ENCODE measurements at places on chromosomes 16 and 17.

- no peak for DNase-seq
Measured at GRCh38 chr16:79093554-79093967, 507.0 kb downstream of the MAF start.

DNA sequence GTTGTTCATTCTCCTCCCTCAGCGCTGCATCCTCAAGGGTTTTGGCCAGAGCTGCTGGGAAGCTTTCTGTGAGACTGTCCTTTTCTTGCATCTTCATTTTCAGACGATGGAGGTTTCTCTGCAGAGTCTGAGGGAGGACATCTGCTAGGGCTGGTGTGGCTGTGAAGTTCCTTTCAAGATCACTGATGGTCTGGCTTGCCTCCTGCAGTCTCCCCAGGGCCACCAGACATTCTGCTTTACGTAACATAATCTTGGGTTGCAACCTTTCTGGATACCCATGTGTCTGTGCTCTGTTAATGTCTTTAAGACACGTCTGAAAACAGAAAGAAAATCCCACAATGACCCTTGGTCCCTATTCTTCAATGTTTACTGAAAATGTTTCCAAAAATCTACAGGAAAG lies 29.0 kb downstream of the SMYD4 start:
- no peak for DNase-seq

DNA sequence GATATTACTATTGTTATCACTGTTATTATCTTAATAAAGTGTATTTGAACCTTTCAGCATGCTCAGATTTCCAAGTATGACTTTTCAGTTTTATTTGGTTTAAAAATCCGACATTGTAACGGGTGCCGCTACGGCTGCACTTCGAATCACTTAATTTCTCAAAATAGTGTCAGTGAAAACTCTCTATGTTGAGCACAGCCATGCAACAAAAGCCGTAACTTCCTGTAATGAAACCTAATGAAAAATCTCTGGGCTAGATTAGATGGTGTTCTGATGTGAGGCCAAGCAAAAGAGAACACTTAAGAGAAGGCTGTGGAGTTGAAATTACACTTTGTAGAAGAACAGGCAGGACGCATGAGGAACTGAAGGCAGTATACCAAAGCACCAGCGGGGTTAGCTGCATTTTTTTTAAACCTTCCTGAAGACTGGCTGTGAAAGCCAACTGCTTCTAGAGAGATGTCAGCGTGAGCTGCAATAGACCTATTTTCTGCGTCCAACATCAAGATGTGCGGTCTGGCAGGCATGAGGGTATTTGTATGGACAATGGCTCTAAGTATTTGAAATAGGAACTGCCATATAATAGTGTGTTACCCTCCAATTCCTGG lies 1545.0 kb upstream of the GOT2 start:
- DNase-seq, result no peak

DNA sequence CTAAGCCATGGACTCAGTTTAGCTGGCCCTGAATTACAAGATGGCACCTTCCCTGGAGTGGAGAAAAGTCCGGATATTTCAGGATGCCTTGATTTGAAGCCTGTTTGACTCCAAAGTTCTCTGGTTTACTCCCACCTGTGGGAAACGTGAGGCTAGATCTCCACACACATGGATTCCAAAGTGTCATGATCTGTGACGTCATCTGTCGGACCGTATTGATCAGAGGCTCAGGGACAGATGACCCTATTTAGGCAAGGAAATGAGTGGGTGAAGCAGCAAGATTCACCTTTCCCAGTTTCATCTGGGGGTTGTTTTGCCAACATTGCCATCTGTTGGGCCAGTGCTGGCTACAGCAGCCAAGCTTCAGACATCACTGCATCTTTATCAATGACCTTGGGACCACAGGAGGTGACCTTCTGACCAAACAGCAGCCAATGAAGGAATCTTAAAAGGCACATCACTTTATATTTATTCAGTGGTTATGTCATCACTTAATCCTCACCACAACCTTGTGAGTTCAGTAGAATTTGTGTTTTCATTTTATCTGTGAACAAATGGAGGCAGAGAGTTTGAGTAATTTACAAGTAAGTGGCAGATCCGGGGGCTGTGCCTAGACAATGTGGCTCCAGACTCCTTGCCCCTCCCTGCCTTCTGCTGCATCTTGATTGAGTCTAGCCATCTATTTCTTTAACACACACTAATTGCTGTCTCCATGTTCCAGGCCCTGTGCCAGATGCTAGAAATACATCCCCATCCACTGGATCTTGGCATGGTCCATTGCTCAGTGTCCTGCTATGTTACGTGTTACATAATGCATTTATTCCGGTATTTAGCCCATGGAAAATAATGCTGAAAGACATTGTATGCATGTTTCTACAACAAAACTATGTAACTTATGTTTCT lies 1.5 kb upstream of the CDH13 start:
- no peak for DNase-seq

DNA sequence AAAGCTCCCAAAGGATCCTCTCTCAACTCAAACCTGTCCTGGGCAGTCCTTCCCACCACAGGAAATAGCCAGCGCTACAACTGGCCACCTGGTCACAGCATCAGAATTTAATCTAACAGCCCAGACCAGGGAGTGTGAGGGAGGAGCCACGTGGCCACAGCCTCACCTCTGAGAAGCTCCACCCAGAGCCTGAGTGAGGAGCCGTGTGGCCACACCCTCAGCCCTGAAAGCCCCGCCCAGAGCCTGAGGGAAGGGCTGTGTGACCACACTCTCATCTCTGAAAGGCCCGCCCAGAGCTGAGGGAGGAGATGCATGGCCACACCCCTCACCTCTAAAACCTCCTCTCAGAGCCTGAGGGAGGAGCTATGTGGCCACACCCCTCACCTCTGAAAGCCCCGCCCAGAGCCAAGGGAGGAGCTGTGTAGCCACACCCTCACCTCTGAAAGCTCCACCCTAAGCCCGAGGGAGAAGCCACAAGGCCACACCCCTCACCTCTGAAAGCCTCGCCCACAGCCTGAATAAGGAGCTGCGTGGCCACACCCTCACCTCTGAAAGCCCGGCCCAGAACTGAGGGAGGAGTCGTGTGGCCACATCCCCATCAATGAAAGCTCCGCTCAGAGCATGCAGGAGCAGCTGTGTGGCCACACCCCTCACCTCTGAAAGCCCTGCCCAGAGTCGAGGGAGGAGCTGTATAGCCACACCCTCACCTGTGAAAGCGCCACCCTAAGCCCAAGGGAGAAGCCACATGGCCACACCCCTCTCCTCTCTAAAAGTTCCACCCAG lies 28.6 kb downstream of the SLC38A8 start:
- DNase-seq, result peak; percentile 54

DNA sequence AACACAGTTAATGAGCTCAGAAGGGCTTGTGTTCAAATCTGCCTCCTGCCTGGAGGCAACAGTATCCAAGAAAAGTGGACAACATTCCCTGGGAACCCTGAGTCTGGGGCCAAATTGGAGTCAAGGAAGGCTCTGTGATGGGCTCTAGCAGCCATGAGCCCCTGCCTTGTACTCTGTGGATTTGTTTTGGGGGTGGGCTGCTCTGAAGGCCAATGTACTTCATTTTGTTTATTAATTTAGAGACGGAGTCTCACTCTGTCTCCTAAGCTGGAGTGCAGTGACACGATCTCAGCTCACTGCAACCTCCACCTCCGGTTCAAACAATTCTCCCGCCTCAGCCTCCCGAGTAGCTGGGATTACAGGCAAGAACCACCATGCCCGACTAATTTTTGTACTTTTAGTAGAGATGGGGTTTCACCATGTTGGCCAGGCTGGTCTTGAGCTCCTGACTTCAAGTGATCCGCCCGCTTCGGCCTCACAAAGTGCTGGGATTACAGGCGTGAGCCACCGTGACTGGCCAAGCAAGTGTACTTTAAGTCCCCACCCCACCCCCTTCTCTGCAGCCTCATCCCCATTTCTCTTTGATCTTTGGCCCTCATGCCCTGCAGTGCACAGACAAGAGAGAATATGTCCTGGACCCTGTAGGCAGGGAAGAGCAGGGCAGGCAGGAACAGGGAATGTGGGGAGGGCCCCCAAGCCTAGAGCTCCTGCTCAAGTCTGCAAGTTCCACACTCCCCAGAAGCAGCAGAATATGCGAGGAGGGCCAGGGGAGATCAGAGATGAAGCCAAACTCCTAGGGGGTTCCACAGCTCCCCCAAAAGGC lies 2.7 kb upstream of the GIP start:
- no peak for DNase-seq

DNA sequence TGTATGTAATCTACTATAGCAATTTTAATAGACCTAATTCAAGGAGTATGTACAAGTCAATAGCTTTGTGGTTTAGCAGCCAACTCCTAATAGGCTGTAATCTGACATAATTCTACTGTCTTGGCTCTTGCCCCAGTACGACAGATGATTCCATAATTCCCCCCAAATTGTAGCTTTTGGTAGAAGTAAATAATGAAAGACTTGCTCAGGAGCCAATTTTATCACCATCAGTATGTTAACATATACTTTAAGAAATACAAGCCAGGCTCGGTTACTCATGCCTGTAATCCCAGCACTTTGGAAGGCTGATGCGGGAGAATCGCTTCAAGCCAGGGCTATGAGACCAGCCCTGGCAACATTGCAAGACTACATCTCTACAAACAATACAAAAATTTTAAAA lies 53.9 kb downstream of the AP2B1 start:
- DNase-seq, result no peak

DNA sequence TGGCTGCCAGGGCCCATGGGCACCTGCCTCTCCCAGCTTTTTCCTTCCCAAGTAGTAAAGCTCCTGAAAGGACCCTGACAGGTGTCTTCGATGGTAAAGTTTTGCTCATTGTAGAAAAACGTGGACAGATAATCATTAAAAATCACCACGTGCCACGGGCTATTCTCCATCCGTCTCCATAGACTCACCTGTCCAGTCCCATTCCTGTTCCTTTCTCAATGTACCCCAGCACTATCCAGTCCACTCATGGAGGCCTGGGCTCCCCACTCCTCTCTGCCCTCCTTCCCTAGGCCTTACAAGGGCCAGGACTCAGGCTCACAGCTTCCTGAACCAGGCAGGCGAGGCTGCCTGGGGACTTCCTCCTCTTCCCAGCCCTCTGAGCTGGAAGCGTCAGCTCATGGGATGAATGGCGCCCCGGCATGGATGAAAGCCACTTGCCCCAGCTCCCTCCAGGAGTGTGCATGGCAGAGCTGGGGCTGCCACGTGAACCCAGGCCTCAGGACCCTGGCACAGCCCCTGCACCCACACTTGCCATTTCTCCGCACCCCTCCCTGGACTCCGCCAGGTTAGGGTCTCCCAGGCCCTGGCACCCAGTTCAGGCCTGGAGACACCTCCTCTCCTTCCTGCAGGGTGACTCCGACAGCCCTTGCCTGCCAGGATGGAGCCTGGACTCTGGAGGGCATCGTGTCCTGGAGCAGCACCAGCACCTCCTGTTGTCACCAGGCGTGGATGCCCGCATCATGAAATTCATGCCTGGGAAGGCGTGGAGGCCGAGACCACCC lies 8.8 kb downstream of the CTRB1 start:
- no peak for DNase-seq

GRCh38 chr17:61129267-61130254 lies 270.1 kb upstream of the TBX2 start:
- no peak for DNase-seq
